ENCODE measurements at places on chromosomes 12 and 14.

DNA sequence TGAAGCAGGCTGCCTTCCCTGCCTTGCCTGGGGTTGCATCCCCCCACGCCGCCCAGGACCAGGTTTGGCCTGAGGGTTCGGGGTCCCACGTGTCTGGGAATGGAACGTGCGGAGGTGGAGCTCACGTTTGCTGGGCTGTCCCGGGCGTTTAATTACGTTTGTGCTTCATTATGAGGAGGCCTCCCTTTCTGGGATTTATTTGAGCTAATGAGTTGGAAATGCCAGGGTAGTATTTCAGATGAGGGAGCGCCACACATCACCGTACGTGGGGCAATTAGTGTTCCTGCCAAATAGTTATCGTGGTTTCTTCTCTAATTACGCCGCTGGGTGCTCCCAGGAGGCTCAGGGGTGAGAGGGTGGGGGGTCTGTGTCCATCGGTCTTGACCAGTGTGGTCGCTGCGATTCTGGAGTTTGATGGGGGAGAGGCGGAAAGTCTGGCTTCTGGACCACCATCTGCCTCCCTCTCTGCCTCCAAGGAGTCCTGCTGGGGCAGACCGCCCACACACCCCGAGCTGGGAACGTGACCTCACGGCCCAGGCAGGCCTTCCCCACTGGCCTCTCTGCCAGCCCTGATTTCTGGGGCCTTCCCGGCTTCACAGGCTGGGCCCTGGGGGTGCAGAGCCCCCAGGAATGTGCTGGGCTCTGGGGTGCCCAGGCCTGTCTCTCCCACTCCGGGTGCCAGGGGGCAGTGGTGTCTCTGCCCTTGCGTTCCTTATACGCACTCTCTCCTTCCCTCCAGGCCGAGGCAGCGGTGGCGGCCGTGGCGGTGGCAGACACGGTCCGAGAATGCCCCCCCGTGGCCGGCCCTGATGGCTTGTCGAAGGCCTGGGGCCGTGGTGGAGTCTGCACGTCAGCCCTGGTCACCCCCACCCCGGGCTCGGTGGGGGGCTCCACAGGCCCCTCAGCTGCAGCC lies 18.9 kb downstream of the KIF26A start:
- no peak for DNase-seq

DNA sequence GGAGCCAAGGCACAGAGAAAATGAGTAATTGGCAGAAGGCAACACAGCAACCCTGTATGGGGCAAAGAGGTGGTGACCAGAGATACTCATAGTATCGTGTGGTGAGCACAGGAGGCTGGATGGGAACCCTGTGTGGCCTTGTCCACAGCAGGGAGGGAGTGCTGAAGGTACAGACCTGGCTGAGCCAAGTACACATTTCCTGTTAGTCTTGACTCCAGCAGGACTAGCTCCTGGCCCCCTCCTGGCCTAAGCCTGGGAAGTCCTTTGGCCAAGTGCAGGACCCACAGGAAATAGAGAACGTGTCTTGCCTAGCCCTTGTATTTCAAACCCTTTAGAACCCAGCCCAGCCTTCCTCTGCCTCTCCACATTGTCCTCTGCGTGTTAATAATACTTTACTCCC lies 289.8 kb upstream of the PWP1 start:
- DNase-seq = no peak

- no peak for DNase-seq
Observed at GRCh38 chr12:69097619-69098368, 141.6 kb upstream of the CPSF6 start.

DNA sequence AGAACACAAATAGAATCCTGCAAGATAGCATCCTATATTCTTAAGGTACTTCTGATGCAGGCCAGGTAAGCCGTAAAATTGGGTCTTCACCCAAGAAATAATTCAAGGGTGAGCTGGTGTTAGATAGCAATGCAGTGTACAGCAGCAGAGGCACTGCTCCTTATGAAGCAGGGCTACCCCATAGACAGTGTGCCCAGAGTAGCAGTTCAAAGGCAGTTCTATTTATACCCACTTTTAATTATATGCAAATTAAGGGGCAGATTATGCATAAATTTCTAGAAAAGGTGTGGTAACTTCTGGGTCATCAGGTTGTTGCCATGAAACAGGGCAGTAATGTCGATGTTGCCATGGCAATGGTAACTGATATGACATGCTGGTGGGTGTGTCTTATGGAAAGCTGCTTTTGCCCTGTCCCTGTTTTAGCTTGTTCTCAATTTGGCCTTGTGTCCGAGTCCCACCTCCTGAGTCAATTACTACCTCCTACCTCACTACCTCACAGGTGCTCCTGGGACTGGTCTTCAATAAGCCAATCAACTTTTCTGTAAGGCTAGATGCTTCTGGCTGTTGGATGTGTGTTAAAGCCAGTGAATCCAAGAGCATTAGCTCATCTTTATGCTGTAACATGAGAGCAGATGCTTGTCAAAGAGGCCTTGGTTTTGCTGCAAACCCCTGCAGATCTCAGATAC lies 61.0 kb downstream of the PPM1A start:
- DNase-seq = no peak

GRCh38 chr12:125330645-125331341 lies 265.6 kb downstream of the AACS start:
- DNase-seq = peak; percentile 1

GRCh38 chr12:91179966-91180561 lies 2.6 kb downstream of the DCN start:
- DNase-seq = no peak

GRCh38 chr12:49220972-49221371 lies 32.1 kb upstream of the TUBA1A start:
- DNase-seq = no peak

GRCh38 chr14:58298477-58299400 lies at the start of gene ARID4A:
Gene ARID4A, plus strand, starts transcription at chr14:58298555. Its CDS starts 1,300 bp downstream, at chr14:58299855.
- DNase-seq = peak; percentile 71

- no peak for DNase-seq
Observed at GRCh38 chr12:54429014-54429471, 10.0 kb upstream of the ITGA5 start.

DNA sequence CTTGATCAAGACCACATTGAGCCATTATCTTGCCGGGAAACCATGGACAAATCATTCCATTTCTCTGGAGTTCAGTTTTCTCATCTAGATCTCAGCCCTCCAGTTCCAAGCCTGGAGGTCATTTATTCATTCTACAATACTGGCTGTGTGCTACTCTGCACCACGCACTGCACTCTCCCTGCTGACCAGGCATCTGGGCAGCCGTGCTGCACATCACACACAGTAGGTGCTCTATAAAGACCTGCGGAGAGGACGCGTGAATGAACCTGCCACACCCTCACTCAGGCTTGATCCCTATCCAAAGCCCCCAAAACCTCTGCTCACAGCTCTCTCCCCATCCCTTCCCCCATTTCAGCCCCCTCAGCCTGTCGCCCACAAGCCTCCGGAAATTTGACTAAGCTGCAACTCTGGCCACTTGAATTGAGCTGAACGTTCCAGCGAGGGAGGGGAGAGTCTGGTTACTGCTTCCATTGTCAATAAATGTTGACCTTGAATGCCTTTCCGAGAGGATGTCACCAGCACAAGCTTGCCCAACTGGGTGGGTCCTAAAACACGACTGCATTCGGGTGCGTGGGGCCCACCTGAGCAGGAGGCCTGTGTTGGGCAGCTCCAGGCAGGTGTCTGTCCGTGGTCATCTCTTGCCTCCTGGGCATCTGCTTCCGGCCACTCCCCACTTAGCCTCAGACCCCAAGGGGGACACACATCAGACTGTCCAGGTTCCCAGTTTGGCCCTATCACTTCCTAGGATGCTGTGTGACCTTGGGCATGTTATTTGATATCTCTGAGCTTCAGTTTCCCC lies 17.8 kb downstream of the FAIM2 start:
- no peak for DNase-seq

DNA sequence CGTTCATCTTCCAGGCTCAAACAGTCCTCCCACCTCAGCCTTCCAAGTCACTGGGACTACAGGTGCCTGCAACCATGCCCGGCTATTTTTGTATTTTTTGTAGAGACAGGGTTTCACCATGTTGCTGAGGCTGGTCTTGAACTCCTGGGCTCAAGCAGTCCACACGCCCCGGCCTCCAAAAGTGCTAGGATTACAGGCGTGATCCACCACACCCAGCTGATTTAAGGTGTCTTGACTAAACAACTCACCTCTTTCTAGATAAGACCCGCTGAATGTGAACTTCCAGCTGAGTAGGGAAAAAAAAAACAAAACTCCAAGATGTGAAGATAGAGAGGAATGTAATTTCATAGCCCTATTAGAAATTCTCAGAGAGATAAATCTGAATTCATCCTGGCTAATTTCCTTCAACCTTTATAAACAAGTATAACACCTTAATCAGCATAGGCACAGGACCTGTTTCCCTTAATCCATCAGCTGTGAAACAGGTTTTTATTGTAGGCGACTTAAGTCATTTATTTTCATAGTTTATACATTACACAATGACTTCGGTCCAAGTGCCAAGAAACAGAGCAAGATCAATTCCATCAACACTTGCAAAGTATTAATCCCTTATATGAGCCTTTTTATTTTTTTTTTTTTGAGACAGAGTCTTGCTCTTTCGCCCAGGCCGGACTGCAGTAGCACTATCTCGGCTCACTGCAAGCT lies 51.5 kb downstream of the HCAR2 start:
- no peak for DNase-seq

DNA sequence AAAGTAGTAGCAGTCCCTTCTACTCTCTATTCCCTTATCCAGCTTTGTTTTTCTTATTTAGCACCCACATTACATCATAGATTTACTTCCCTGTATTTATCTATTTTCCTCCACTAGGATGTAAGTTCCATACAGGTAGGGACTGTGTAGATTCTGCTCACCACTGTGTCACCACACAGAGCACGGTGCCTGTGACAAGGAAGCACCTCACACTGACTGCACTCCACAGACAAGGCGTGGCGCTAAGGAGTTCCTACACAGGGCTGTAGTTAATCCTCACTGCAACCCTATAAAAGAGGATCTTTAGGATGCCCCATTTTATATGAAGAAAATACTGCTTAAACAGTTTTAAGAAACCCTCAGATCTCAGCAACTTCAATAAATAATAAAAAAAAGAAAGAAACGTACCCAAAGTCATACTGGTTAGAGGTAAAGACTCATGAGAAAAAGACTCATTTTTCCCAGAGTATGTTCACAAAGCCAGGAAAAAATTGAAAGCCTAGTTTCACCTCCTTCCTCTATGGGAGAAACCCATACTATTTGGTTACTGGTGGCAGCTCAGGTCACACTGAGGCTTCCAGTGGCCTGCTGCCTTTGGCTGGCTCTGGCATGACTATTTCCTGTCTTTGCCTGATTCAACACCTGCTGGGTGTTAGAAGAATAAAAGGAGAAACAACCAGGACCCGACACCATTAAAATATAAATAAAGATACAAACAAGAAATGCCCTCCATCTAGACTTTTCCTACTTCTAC lies 36.9 kb downstream of the RAD9B start:
- no peak for DNase-seq

DNA sequence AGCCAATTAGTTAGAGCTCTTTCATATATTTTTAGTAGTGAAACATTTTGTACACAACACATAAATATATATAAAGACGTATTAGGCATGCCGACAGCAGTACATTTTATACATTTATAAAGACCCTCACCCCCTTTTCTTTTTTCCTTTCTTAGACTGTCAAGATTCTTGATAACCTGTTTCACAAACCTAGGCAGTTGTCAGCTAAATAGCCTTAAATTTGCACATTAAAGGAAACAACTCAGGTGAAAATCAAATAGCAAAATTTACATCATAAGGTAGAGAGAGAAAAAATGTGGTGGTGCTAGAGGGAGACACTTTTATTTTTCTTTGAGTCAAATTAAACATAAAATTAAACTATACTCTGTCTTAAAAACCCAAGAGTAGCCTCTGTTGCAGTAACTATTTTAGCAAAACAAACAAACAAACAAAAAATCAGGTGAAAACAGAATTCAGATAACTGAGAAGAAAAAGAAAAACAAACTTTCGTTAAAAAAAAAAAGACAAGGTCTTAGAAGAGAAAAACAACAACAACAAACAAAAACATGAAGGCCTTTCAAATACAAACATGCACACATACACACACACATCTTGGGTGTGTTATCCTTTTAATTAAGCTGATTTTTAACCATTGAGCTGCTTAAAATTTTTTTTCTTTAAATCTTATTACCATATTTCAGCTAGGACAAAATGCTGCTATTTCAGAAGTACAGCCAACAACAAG lies 23.1 kb upstream of the SLC7A8 start:
- no peak for DNase-seq

GRCh38 chr14:51441001-51441400 lies 201.0 kb downstream of the TMX1 start:
- no peak for DNase-seq

GRCh38 chr14:106315436-106315835 lies 789.1 kb downstream of the TMEM121 start:
- DNase-seq = no peak

- DNase-seq = no peak
Observed at GRCh38 chr12:24425601-24425970, 476.1 kb upstream of the SOX5 start.

DNA sequence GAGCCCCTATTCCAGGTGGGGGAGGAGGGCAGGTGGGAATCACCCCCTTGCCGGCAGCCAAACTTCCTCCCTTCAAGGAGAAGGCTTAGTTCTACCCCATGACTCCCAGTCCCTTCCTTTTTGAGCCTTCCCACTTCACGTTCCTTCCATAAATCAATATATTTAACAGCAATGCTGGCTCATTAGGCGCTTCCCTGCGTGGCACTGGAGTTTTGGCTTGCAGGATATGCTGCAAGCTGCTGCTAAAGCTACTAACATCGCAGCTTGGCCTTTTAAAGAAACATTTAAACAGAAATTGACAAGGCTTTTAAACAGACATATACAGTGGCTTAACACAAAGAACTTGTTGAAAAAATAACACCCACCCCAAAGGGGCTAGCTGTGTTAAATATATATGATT lies 308.0 kb upstream of the FKBP4 start:
- no peak for DNase-seq

- DNase-seq = no peak
Observed at GRCh38 chr14:88348546-88348945, 25.5 kb upstream of the KCNK10 start.

GRCh38 chr12:113241191-113242025 lies 20.1 kb downstream of the TPCN1 start:
- DNase-seq = no peak

DNA sequence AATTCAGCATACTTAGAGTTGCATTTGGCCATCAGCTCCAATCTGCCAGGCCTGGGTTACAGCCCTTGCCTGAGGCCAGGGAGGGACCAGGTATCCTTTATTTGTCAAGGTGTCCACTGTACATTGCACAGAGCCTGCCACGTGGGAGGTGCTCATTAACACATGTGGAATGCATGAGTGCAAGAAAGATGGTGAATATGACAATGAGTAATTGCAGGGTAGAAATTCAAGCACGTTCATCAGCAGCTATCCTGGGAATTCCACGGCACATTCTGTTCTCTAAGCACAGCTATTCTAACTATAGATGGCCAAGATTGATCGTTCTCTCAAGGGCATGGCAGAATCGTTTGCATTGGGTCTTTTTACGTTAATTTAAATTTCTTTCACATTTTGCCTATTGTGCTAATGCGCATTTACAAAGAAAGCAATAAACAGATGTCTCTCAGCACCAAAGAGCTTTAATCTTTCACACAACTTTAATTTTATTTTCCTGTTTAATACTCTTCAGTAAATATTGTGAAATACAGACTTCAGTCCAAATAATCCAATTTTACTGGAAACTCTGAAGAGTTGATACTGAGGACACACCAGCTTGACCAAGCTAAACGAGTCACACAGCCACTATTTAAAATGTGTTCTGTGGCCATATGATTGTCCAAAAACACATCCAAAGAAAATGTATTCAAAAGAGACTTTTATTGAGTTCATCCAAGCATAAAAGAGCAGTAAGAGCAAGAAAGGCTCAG lies 1025.7 kb upstream of the TMEM132C start:
- no peak for DNase-seq

GRCh38 chr12:82326905-82327503 lies 31.2 kb downstream of the CCDC59 start:
- no peak for DNase-seq
